ENCODE measurements at places on chromosomes 3 and 15.
A peak's percentile ranks its signal among the peaks of the same experiment; 100 is the strongest.

- DNase-seq: no peak
These were observed 372.0 kb upstream of the ATP10A start for GRCh38 chr15:26234976-26235767.

DNA sequence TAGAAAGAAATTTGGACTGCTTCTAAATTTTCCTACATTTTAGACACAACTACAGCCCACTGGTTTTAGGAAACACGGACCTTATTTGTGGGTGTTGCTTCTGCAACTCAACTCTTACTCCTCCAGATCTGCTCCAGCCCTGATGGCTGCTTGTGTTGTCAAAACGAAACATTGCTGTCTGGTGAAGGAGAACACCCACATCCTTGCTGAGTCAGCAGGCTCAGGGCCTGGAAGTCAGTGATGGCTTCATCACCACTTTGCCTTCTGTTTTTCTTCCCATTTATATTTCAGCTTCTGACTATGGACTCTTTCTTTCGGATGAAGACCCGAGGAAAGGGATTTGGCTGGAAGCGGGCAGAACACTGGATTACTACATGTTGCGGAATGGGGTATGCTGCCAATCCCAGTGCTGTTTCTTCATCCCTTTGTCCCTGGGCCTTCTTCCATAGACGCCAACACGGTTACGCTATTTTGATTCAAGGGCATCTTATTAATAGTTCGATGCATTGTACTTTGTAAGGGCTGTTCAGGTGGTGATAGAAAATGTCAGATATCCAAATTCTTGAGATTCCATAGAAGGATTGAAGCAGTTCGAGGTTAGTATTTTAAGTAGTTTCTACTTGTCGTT is 392.6 kb upstream of the TPM1 start:
- DNase-seq: peak; percentile 76

DNA sequence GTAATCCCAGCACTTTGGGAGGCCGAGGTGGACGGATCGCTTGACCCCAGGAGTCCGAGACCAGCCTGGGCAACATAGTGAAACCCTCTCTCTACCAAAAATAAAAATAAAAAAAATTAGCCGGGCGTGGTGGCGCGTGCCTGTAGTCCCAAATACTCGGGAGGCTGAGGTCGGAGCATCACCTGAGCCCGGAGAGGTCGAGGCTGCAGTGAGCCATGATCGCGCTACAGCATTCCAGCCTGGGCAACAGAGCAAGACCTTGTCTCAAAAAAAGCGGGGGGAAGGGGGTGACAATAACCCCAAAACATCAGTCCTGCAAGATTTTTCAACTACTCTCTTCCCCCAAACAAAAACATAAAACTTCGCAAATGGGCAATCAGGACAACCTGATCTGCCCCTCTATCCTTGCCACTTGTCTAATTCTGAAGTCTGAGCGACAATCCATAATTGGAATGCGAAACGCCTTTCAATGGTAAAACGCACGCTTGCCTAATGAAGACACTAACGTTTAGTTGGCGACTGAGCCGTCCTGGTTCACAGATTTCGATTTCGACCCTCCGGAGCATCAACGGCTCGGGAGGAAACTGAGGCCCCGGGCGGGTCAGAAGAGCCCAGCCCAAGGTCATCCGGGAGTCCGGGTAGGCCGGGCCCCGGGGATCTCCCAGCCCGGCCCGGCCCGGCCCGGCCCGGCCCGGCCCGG is 868 bp downstream of the BTBD1 start:
- peak; percentile 27 for DNase-seq

DNA sequence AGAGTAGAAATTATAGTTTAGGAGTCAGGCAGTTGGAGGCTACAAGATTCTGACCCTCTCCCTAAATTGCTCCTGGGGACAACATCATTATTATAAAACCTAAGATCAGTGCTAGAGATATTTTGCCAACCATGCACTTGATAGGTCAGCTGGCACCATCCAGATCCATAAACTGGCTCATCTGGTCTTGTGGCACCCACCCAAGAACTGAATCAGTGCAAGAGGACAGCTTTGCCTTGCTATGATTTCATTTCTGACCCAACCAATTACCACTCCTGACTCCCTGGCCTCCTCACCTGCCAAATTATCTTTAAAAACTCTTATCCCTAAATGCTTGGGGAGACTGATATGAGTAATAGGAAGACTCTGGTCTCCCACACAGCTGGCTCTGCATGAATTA is 461.1 kb upstream of the TGFBR2 start:
- no peak for DNase-seq

GRCh38 chr3:103787879-103788278 is 1353.1 kb downstream of the ZPLD1 start:
- DNase-seq: no peak

GRCh38 chr3:63863150-63864007 is at the start of the genes ATXN7 and THOC7:
TSS of gene ATXN7 (plus strand) at chr3:63863867. CDS start at chr3:63912599, 48,732 bp downstream.
TSS of gene THOC7 (minus strand) at chr3:63863805. CDS start at chr3:63863790, 15 bp downstream.
- DNase-seq: peak; percentile 70

Measured in common myeloid progenitor, CD34-positive (primary cell).